Endothelial cell of umbilical vein (primary cell): ENCODE measurements at places on chromosomes 11 and 22. TPM values are rescaled to one million over a fixed set of nuclear protein-coding genes. Genes with fewer than 3 reads are reported as not detected.

GRCh38 chr22:44143105-44143474 is 37.6 kb upstream of the PARVG start:
- peaks cover 2% of the 10 kb centered on the region for H3K36me3 ChIP-seq
- H3K27me3 ChIP-seq, result no peaks in the 10 kb centered on the region
- no peaks in the 10 kb centered on the region for H3K4me1 ChIP-seq
- no peak for DNase-seq
- H3K4me3 ChIP-seq, result no peak overlapping the region
- H3K27ac ChIP-seq, result no peak overlapping the region

GRCh38 chr11:92107331-92107730 is 117.3 kb upstream of the FAT3 start:
- no peak overlapping the region for H3K27ac ChIP-seq
- H3K36me3 ChIP-seq, result no peaks in the 10 kb centered on the region
- H3K27me3 ChIP-seq, result no peaks in the 10 kb centered on the region
- no peak for DNase-seq
- H3K4me1 ChIP-seq, result no peaks in the 10 kb centered on the region

- H3K36me3 ChIP-seq, result no peaks in the 10 kb centered on the region
- no peaks in the 10 kb centered on the region for H3K27me3 ChIP-seq
- H3K4me3 ChIP-seq, result peak overlapping the region; percentile 99
- H3K27ac ChIP-seq, result peak overlapping the region; percentile 75
- DNase-seq, result no peak
Measured at GRCh38 chr11:95924414-95924760, 480 bp upstream of the MTMR2 start.

GRCh38 chr11:3208272-3208671 is 10.3 kb downstream of the MRGPRG start:
- H3K36me3 ChIP-seq, result no peaks in the 10 kb centered on the region
- no peaks in the 10 kb centered on the region for H3K4me1 ChIP-seq
- no peak overlapping the region for H3K4me3 ChIP-seq

DNA sequence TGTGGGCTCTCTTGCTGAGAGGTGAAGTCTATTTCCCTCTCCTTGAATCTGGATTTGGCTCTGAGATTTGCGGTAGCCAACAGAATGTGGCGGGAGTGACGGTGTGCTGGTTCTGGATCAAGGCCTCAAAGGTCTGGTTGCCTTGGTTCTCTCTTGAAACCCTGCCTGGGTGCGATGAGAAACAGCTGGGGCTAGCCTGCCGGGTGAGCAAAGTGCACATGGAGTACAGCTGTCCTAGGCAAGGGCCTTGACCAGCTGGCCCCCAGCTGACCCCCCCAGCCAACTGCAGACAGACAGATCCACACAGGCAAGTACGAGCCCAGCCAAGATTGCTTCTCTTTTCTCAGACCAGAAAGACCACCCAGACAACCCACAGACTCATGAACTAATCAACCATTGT is 10.8 kb downstream of the SUN2 start:
- no peaks in the 10 kb centered on the region for H3K27me3 ChIP-seq
- H3K27ac ChIP-seq, result no peak overlapping the region
- peaks cover 19% of the 10 kb centered on the region for H3K36me3 ChIP-seq
- H3K4me1 ChIP-seq, result no peaks in the 10 kb centered on the region
- DNase-seq, result no peak
- H3K4me3 ChIP-seq, result no peak overlapping the region

DNA sequence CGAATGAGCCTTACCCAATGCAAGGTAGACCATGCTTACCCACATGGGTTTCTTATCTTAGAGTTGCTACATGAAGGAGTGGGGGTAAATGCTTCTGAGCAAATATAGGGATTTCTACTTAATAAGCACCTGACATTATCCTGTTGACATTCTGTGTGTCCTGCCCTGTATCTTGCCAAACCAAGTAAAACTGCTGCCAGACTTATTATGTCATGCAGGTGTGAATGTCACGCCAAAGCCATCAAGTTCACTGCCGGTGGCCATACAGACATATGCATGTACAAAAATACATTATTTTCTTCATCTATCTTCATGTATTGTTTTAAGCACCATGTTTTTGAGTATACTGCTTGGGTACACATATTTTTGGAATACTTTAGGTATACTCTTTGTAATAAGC is 70.2 kb downstream of the NOX4 start:
- peak; percentile 47 for DNase-seq
- no peak overlapping the region for H3K4me3 ChIP-seq

GRCh38 chr22:23088199-23088604 is 17.9 kb downstream of the GNAZ start:
- H3K4me3 ChIP-seq, result no peak overlapping the region
- DNase-seq, result no peak
- H3K27ac ChIP-seq, result no peak overlapping the region
- H3K4me1 ChIP-seq, result no peaks in the 10 kb centered on the region

- no peak overlapping the region for H3K27ac ChIP-seq
- no peaks in the 10 kb centered on the region for H3K36me3 ChIP-seq
- DNase-seq, result no peak
- no peaks in the 10 kb centered on the region for H3K4me1 ChIP-seq
- no peaks in the 10 kb centered on the region for H3K27me3 ChIP-seq
Measured at GRCh38 chr11:56782167-56782847, 33.8 kb upstream of the OR9G4 start.

The MMP27 gene
- not detected in 2 replicates for polyA plus RNA-seq

The OAF gene
- 33.8 and 38.1 TPM in 2 replicates for polyA plus RNA-seq

DNA sequence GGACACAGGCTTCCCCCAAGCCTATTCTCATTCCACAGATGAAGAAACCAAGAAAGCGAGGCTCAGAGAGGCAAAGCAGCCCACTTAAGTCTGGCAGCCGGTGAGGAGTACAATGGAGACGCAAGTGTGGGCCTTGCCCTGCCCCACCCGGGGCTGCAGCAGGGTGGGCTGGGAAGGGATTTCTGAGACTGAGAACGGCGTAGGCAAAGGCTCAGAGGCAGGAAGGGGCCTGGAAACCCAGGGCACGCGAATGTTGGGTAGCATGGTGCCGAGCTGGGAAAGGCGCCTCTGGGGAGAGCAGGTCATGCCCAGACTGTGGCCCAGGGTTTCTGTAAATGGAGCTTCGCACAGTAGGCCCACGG is 47.5 kb upstream of the SHISAL1 start:
- no peaks in the 10 kb centered on the region for H3K36me3 ChIP-seq
- H3K4me1 ChIP-seq, result peaks cover 18% of the 10 kb centered on the region
- H3K4me3 ChIP-seq, result no peak overlapping the region
- H3K27ac ChIP-seq, result no peak overlapping the region

The OTOG gene
- not detected in 2 replicates for polyA plus RNA-seq

GRCh38 chr11:126344141-126345080 is 11.1 kb upstream of the ST3GAL4 start:
- H3K36me3 ChIP-seq, result peaks cover 2% of the 10 kb centered on the region
- no peak for DNase-seq
- no peak overlapping the region for H3K4me3 ChIP-seq
- H3K27ac ChIP-seq, result no peak overlapping the region
- no peaks in the 10 kb centered on the region for H3K27me3 ChIP-seq
- peaks cover 62% of the 10 kb centered on the region for H3K4me1 ChIP-seq

DNA sequence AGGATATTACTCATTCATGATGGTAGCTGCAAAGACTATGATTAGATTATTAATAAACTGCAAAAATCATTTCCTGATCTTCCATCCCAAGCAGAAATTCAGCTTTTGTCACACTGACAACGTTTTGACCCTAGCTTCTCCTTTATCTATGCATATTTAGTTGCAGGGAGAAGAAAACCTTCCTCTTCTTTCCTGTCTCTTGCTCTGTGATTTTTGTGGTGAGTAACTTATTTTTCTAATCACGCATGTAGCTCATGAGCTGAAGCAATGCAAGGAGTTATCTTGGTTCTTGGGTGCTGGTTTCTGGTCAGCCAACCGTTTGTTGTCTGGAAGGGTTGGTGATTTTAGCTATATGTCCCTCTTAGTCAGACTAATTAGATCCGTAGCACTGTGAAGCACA is 56.4 kb downstream of the FDX1 start:
- no peaks in the 10 kb centered on the region for H3K36me3 ChIP-seq
- H3K4me1 ChIP-seq, result no peaks in the 10 kb centered on the region
- H3K27me3 ChIP-seq, result peaks cover 5% of the 10 kb centered on the region

GRCh38 chr11:109302591-109303334 is 119.2 kb upstream of the C11orf87 start:
- no peak overlapping the region for H3K4me3 ChIP-seq
- H3K4me1 ChIP-seq, result no peaks in the 10 kb centered on the region
- no peaks in the 10 kb centered on the region for H3K36me3 ChIP-seq
- no peaks in the 10 kb centered on the region for H3K27me3 ChIP-seq
- H3K27ac ChIP-seq, result no peak overlapping the region

DNA sequence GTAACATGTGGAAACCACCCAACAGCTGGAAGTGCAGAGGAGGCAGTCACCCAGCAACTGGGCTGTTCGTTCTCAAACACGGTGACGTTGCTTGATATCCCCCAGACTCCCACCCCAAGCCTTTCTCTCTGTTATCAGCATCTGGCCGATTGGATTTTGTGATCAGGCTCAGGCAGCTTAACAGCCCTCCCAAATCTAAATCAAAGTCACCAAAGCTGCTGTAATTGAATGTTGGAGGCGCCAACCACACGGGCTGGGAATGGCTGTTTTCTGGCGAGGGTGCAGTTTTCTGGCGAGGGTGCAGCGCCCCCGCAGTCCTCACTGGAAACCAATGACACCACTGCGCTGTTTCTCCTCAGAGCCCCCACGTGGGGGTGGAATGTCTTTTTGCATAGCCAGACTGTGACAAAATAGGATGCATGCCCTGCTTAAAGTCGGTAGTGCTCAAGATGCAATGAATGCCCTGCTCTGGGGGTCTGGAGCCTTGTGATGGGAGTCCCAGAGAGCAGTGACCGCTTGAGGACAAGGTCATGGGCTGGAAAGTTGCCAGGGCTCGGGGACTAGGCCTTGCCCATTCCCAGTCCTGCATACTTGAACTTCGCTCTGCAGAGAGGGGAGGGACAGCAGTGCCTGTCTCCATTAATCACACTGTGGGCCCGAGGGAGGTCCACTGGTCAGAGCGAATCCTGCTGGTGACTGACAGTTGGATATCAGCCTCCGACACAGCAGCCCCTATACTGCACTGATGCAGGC is 105.3 kb downstream of the MORC2 start:
- DNase-seq, result no peak
- no peaks in the 10 kb centered on the region for H3K27me3 ChIP-seq
- peaks cover 9% of the 10 kb centered on the region for H3K4me1 ChIP-seq
- no peaks in the 10 kb centered on the region for H3K36me3 ChIP-seq

The GAL3ST1 gene
- polyA plus RNA-seq, result 0.06 TPM in 1 of 2 replicates, not detected in the other

DNA sequence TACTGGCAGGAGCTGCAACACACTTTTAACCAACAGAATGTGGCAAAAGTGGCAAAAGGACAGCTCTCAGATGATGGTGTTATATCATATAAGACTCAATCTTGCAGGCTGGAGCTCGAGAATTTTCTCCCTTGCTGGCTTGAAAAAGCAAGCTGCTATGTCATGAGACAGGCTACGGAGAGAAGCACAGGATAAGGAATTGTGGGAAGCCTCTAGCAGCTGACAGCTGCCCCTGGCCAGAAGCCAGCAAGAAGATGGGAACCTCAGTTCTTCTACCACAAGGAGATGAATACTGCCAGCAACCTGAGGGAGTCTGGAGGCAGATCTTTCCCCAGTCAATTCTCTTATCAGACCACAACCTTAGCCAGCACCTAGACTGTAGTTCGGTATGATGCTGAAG is 24.6 kb downstream of the FXYD6 start:
- DNase-seq, result no peak
- H3K4me1 ChIP-seq, result no peaks in the 10 kb centered on the region
- peaks cover 12% of the 10 kb centered on the region for H3K27me3 ChIP-seq
- H3K27ac ChIP-seq, result no peak overlapping the region

The SNX32 gene
- 0.19 and 0.29 TPM in 2 replicates for polyA plus RNA-seq

DNA sequence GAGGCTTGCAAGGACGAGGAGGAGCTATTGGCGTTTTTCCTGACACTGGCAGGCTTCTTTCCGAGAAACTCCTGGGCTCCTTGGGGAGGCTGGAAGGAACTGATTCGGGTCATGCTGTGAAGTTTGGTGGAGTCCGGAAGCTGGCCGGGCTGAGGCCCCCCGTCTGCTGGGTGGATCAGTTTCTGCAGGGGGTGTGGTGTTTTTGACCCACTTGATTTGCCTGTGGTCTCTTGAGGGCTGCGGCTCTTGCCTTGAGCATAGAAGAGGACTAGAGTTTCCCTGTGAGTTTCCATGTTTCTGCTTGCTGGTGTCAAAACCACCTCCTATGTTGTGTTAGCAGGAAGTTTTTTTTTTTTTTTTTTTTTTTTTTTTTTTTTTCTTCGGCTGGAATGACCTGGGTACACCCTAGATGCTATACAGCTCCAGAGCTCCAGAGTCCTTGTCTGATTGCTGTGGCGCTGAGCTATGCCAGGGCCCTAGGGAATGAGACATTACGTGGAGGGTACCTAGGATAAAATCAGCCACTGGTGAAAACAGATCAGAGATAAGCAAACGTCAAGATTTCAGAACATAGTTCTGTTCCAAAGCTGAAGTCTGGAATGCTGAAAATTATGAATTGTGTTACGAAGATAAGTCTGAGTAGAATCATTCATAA is 728 bp downstream of the TBC1D22A start:
- peaks cover 24% of the 10 kb centered on the region for H3K4me1 ChIP-seq
- peaks cover 2% of the 10 kb centered on the region for H3K36me3 ChIP-seq
- peak; percentile 34 for DNase-seq
- H3K27me3 ChIP-seq, result no peaks in the 10 kb centered on the region
- peak overlapping the region; percentile 87 for H3K27ac ChIP-seq

DNA sequence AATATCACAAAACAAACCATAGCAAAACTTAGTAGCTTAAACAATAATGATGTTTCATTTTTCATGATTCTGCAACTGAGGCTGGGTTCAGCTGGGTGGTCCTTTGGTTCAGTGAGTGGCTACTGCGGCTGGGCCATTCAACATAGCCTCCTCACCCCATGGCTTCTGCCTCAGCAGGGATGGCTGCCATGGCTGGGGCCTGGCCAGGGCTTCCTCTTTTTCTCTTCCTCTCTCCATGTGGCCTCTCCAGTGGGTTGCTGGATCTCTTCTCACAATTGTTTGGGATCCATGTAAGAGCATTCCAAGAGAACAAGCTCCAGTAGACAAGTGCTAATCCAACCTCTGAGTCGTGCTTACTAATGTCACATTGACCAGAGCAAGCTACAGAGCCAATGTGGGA is 248.6 kb upstream of the PLET1 start:
- no peaks in the 10 kb centered on the region for H3K27me3 ChIP-seq
- no peak overlapping the region for H3K27ac ChIP-seq
- no peaks in the 10 kb centered on the region for H3K36me3 ChIP-seq

- H3K4me1 ChIP-seq, result peaks cover 5% of the 10 kb centered on the region
- DNase-seq, result no peak
- peaks cover 11% of the 10 kb centered on the region for H3K27me3 ChIP-seq
- H3K27ac ChIP-seq, result no peak overlapping the region
- no peaks in the 10 kb centered on the region for H3K36me3 ChIP-seq
- no peak overlapping the region for H3K4me3 ChIP-seq
Measured at GRCh38 chr11:131907371-131907770, 537.0 kb downstream of the NTM start.

The NAA40 gene
- polyA plus RNA-seq, result 22.8 and 28.5 TPM in 2 replicates

The NOX4 gene
- polyA plus RNA-seq, result 20.5 and 21.2 TPM in 2 replicates

DNA sequence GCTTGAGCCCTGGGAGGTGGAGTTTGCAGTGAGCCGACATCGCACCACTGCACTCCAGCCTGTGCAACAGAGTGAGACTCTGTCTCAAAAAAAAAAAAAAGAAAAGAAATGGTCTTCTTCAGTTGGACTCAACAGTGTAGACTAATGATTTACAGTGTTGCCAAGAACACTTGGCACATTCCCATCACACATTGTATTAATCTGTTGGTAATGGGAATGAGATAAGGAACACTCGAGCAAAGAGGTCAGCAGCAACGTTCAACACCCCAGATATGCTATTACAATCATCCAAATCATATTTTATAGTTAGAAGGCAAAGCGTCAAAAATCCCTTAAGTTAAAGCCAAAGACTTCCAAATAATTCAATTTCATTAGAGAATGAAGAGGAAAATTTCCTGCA is 14.5 kb downstream of the CDON start:
- H3K27ac ChIP-seq, result no peak overlapping the region
- DNase-seq, result peak; percentile 59
- H3K27me3 ChIP-seq, result no peaks in the 10 kb centered on the region
- no peaks in the 10 kb centered on the region for H3K4me1 ChIP-seq
- no peak overlapping the region for H3K4me3 ChIP-seq
